Epithelial cell of alveolus of lung (primary cell): ENCODE measurements at places on chromosomes 12 and 14. TPM values are rescaled to one million over a fixed set of nuclear protein-coding genes. Genes with fewer than 3 reads are reported as not detected.

Gene CD27
- not detected in 2 replicates for total RNA-seq

Gene RASSF9
- 0.08 and 1.0 TPM in 2 replicates for total RNA-seq

Gene SLC5A8
- total RNA-seq = not detected in 2 replicates

Gene COCH
- 0.39 and 0.72 TPM in 2 replicates for total RNA-seq

Gene FOXN4
- not detected in 2 replicates for total RNA-seq

Gene GDF3
- total RNA-seq = not detected in 2 replicates

Gene CHGA
- total RNA-seq = not detected in 2 replicates

Gene FOXG1
- under 0.01 TPM in 1 of 2 replicates, not detected in the other for total RNA-seq

Gene DTX1
- total RNA-seq = 0.39 TPM in 1 of 2 replicates, not detected in the other

Gene C12orf54
- total RNA-seq = 2.2 TPM in 1 of 2 replicates, not detected in the other

Gene TAS2R8
- 0.08 TPM in 1 of 2 replicates, not detected in the other for total RNA-seq

Gene ZNF891
- 0.39 and 1.6 TPM in 2 replicates for total RNA-seq

Gene ACSM4
- total RNA-seq = not detected in 2 replicates

Gene SERPINA5
- 0.24 and 0.91 TPM in 2 replicates for total RNA-seq
